ENCODE measurements at places on chromosomes 6 and 20. TPM values are rescaled to one million over a fixed set of nuclear protein-coding genes. Genes with fewer than 3 reads are reported as not detected.
A peak's percentile ranks its signal among the peaks of the same experiment; 100 is the strongest.

GRCh38 chr20:36315545-36316351 lies 9.6 kb downstream of the DLGAP4 start:
- H3K4me3 ChIP-seq: no peak overlapping the region
- peak; percentile 73 for DNase-seq
- no peaks in the 10 kb centered on the region for H3K4me1 ChIP-seq
- peaks cover 8% of the 10 kb centered on the region for H3K27me3 ChIP-seq
- no peaks in the 10 kb centered on the region for H3K36me3 ChIP-seq
- no peak overlapping the region for H3K27ac ChIP-seq

TSHZ2 gene
- 3.6 TPM for total RNA-seq

DNA sequence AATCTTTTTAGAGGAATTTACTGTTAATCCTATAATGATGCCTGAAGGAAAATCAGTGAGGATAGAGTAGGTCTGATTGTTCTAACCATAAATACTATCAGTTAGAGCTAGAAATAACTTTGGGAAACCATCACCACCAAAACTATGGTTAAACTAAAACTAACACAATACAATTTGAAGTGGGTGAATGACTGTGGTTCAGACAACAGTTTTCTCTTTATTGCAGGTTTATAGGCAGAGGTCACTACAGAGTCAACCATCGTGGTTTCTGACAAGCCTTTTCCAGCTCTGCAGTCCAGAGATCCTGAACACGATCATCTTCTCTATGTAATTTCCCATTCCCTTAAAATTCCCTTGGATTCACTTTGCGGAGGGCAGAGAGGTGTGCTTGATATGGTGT lies 134.3 kb downstream of the IBTK start:
- no peak overlapping the region for H3K4me3 ChIP-seq
- no peak for DNase-seq
- H3K36me3 ChIP-seq: no peaks in the 10 kb centered on the region
- H3K27ac ChIP-seq: no peak overlapping the region
- no peaks in the 10 kb centered on the region for H3K27me3 ChIP-seq

- no peak for DNase-seq
- no peaks in the 10 kb centered on the region for H3K27me3 ChIP-seq
- H3K36me3 ChIP-seq: peaks cover 9% of the 10 kb centered on the region
- no peak overlapping the region for H3K4me3 ChIP-seq
- H3K27ac ChIP-seq: peak overlapping the region; percentile 45
Measured at GRCh38 chr6:100620085-100620840, 155.5 kb upstream of the SIM1 start.

DNA sequence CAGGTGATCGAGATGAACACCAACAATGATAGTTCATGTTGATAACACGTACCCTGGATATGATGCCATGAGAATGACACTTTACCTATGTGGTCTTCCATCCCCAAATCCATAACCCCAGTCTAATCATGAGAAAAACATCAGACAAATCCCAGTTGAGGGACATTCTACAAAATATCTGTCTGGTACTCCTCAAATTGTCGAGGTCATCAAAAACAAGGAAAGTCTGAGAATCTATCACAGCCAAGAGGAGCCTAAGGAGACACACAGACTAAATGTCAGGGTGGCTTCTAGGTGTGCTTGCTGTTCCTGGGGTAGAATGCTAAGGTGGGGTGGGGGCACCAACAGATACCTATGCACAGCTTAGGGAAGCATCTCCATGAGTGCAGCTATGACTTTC lies 2.8 kb upstream of the RNF8 start:
- no peak for DNase-seq
- no peaks in the 10 kb centered on the region for H3K36me3 ChIP-seq
- no peak overlapping the region for H3K27ac ChIP-seq
- peaks cover 12% of the 10 kb centered on the region for H3K4me1 ChIP-seq
- peaks cover 11% of the 10 kb centered on the region for H3K27me3 ChIP-seq

DNA sequence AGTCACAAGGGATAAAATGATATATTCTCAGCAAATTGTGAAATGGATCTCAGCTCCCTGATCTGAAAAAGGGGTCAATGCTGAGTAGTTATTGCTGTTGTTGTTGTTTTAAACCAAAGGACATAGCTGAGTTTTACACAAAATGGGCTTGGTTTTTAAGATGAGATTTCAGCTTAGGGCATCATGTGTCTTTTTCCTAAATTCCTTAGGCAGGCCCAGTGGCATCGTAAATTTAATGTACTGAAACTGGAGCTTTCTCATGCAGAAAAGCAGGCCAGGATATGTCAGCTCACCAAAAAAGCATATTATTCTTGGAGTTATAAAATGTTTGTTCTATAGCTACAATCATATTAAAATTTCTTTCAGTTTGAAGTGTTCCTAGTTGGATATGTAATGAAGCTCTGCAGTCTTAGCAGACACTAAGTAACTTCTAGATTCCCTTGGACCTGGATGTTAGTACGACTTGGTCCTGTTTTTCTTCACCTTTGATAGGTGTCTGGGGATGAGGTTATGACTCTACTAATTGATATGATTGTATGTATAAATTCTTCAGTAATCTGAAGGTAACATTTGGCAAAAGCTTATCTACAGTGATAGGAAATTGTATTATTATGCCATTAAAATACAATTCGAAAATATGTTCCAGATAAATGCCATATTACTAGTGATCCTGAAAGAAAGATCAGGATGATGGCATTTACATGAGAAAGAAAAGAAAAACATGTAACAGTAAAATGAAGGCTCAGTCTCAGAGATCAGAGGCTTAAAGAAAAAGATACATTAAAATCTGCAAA lies 663.3 kb downstream of the RFPL4B start:
- H3K4me3 ChIP-seq: no peak overlapping the region
- peak overlapping the region; percentile 66 for H3K27ac ChIP-seq
- H3K4me1 ChIP-seq: peaks cover 47% of the 10 kb centered on the region
- H3K36me3 ChIP-seq: no peaks in the 10 kb centered on the region

GRCh38 chr20:11459090-11459890 lies 458.4 kb upstream of the BTBD3 start:
- H3K36me3 ChIP-seq: no peaks in the 10 kb centered on the region
- H3K27me3 ChIP-seq: no peaks in the 10 kb centered on the region
- no peak overlapping the region for H3K4me3 ChIP-seq
- DNase-seq: no peak
- no peak overlapping the region for H3K27ac ChIP-seq

MLIP gene
- total RNA-seq: 0.36 TPM

GRCh38 chr6:143700684-143701348 lies 23.1 kb downstream of the PHACTR2 start:
- no peaks in the 10 kb centered on the region for H3K27me3 ChIP-seq
- no peaks in the 10 kb centered on the region for H3K36me3 ChIP-seq
- H3K4me1 ChIP-seq: peaks cover 24% of the 10 kb centered on the region
- DNase-seq: peak; percentile 91
- H3K4me3 ChIP-seq: no peak overlapping the region

DNA sequence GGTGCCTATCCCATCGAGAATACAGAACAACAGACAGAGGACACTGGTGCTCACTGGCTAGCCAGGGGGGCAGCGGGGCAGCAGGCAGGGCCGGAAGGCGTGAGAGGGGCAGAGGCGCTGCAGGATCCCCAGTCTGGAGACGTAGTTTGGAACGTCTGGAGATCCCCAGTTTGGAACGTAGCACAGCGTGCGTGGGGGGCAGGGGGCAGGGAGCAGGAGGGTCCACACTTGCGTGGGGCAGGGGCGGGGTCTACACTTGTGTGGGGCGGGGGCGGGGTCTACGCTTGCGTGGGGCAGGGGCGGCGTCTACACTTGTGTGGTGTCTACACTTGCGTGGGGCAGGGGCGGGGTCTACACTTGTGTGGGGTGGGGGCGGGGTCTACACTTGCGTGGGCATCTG lies 107.2 kb downstream of the DACT2 start:
- H3K36me3 ChIP-seq: no peaks in the 10 kb centered on the region
- no peaks in the 10 kb centered on the region for H3K4me1 ChIP-seq
- H3K27ac ChIP-seq: no peak overlapping the region
- H3K27me3 ChIP-seq: no peaks in the 10 kb centered on the region

CRYBG1 gene
- total RNA-seq: 11.9 TPM

DNA sequence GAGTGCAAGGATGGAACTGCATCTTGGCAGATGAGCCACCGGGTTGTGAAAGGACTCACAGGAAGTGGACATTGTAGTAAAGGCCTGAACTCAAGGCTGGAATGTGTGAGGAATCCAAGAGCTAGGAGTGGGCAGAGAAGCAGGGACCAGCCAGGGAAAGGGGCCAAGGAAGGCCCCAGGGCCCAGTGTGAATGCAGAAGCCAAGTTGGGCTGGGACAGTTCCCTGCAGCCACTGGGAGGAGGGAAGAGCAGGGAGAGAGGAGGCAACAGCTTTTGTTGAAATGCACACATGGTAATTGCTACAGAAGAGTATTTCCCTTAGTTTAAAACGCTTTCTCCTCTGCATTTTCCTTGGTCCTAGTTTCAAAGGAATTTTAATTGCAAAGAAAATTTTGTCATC lies 34.6 kb downstream of the CDH22 start:
- no peak for DNase-seq
- H3K4me1 ChIP-seq: no peaks in the 10 kb centered on the region
- no peak overlapping the region for H3K27ac ChIP-seq
- no peak overlapping the region for H3K4me3 ChIP-seq

DNA sequence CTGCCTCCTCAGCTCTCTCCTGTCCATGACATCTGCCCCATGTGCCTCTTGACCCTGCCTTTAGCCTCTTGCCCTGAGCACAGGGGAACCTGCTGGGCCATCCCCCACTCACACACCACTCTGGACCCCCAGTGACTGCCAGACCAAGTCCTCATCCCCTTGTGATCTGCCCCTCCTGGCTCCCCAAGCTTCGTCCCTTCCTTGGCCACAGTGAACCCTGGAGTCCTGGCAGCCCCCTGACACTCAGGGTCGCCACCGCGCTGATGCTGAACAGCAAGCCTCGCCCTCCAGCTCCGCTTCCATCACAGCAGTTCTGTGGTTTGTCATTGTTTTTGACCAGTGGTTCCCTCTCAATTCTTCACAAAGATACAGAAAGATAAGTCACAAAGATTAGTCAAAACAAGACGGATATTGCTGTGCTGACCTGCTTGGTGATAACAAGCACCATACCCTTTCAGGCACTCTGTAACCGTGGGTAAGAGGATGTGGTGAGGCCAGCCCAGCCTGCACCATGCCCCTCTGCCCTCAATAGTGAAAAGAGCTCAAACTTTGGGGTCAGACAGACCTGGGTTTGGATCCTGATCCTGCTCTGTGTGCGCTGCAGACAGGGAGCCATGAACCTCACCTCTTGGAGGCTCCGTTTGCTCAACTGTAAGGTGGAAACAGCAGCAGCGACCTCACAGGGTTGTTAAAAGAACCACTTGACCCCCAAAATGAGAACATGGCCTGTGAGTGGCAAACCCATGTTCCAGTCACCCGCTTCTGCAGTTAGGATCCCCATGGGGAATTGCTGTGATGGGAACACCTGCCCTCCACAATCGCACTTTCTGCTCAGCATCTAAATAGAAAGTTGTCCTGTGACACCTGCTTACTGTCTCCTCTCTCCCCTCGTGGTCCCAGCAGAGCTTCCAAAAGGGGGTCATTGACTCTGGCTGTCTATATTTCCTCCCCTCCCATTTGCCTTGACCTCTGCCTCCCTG lies 114.5 kb downstream of the TOX2 start:
- no peak for DNase-seq
- H3K27me3 ChIP-seq: peaks cover 16% of the 10 kb centered on the region
- no peaks in the 10 kb centered on the region for H3K36me3 ChIP-seq
- peaks cover 4% of the 10 kb centered on the region for H3K4me1 ChIP-seq
- H3K4me3 ChIP-seq: no peak overlapping the region
- H3K27ac ChIP-seq: no peak overlapping the region

DNA sequence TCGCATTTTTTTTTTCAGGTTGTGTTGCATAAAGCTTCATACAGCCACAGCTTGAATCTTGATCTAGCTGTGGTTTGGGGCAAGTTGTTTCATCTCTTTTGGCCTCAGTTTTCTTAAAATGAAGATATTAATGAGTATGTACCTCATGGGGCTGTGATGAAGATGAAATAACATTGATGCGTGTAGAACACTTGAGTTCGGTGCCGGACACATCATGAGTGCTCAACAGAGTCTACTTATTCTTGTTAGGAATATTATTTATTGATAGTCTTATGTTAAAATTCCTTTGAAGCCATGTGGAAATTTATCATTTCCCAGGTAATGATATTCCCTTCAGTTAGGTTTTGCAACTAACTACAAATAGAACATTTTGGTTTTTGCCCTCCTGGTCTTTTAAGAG lies 3.4 kb downstream of the PAQR8 start:
- no peaks in the 10 kb centered on the region for H3K27me3 ChIP-seq
- H3K27ac ChIP-seq: no peak overlapping the region
- peaks cover 8% of the 10 kb centered on the region for H3K4me1 ChIP-seq
- H3K4me3 ChIP-seq: no peak overlapping the region
- no peak for DNase-seq

SLC17A9 gene
- 5.6 TPM for total RNA-seq

FOXC1 gene
- 39.4 TPM for total RNA-seq

DNA sequence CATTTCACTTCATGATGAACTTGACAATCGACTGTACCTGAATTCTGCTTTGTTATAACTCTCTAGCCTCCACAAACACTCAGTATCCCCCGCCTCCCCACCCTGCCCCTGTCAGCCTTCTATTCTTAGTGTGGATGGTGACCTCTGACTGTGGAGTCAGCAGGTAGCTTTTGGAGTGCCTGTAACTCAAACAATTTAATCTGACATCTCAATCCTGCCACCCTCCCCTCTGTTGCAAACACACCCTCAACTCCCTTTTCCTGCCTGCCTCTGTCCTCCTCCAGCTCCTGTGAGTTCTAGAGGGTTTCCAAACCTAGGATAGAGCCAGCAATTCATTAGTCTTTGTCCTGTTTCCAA lies 20.3 kb downstream of the DAAM2 start:
- H3K4me3 ChIP-seq: no peak overlapping the region
- no peak for DNase-seq
- no peaks in the 10 kb centered on the region for H3K27me3 ChIP-seq
- H3K27ac ChIP-seq: peak overlapping the region; percentile 81
- H3K4me1 ChIP-seq: peaks cover 58% of the 10 kb centered on the region

- peaks cover 24% of the 10 kb centered on the region for H3K36me3 ChIP-seq
- H3K27me3 ChIP-seq: no peaks in the 10 kb centered on the region
Measured at GRCh38 chr6:34650823-34651222, 45.7 kb downstream of the ILRUN start.

GRCh38 chr20:43379239-43379917 lies 78.3 kb upstream of the SRSF6 start:
- H3K4me1 ChIP-seq: peaks cover 30% of the 10 kb centered on the region
- no peak overlapping the region for H3K4me3 ChIP-seq
- no peaks in the 10 kb centered on the region for H3K27me3 ChIP-seq
- peak; percentile 70 for DNase-seq

GTPBP2 gene
- total RNA-seq: 74.3 TPM

Measured in osteoblast (primary cell).